ENCODE measurements at places on chromosomes 13 and 19. TPM values are rescaled to one million over a fixed set of nuclear protein-coding genes. Genes with fewer than 3 reads are reported as not detected.

The ZNF180 gene
- 11.6 TPM for total RNA-seq

The ATP4B gene
- total RNA-seq, result 0.38 TPM

The THSD8 gene
- 9.9 TPM for total RNA-seq

The CCDC8 gene
- 10.3 TPM for total RNA-seq

The FAM174C gene
- 29.2 TPM for total RNA-seq

The NCR1 gene
- total RNA-seq, result 0.52 TPM

Measured in thymus (tissue), 14 donors.